Stimulated activated CD4-positive, alpha-beta T cell treated with anti-CD3 and anti-CD28 coated beads, Interleukin-2, amount 100 ng/mL, for 24 hours (primary cell): ENCODE measurements at places on chromosomes 2 and 18.

- DNase-seq, result no peak
Observed at GRCh38 chr2:8654041-8654440, 27.8 kb upstream of the ID2 start.

DNA sequence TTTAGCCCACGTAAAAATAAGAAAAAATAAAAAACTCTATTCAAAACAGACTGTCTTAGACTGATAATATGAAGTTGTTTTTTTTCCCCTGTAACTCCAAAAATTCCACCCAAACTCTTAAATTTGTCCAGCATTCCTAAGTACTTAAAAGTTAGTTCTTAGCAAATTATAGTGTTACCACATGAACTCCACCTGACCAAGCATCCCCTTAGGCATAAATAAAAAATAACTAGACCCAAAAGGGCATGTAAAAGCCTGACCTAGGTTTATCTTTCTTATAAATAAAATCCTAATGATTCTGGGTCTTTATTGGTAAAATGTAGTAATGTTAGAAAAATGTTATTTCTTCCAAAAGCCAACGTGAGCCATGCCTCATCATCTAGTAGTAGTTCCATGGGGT is 54.3 kb downstream of the TTC21B start:
- DNase-seq, result no peak

- DNase-seq, result no peak
Observed at GRCh38 chr2:46446871-46447568, 32.3 kb upstream of the TMEM247 start.

- DNase-seq, result no peak
Observed at GRCh38 chr18:31410716-31411483, 34.3 kb downstream of the DSG4 start.

DNA sequence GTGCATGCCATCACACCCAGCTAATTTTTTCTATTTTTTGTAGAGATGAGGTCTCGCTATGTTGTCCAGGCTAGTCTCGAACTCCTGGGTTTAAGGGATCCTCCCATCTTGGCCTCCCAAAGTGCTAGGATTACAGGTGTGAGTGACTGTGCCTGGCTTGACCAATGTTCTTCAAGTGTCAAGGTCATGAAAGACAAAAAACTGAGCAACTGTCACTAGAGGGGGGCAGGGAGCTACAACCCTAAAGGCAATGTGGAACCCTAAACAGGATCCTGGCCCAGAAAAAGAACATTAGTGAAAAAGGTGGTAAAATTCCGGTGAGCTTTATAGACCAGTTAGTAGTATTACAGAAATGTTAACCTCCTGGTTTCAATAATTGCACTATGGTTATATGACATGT is 7.3 kb downstream of the MYO5B start:
- DNase-seq, result no peak

DNA sequence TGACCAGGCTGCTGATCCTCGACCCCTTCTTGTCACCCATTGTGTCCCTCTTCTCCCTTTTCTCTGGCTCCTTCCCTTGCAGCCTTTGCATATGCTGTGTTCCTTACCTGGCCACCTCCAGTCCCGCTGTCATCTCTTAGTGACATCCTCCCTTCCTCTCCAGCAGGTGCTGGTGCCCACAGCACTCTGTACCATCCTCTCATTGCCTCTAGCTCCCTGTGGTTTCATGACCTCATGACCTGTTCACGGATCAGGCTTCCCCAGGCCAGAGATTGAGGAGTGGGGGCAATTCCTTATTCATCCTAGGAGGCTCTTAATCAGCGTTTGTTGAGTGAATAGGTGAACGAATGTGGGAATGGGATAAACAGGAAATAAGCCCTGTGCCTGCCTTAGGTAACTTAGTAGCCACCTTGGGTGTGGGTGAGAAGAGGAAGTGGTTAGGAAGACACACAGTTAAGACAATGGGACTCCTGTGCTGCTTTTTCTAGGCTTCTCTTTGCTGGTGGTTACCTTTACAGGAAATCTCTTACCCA is 35.5 kb downstream of the ITGA6 start:
- DNase-seq, result peak; percentile 29
